Activated CD8-positive, alpha-beta T cell treated with anti-CD3 and anti-CD28 coated beads, Interleukin-2, amount 10 ng/mL, durations not matched to agents 7 days and 5 days (primary cell): ENCODE measurements at places on chromosomes 3 and 15. TPM values are rescaled to one million over a fixed set of nuclear protein-coding genes. Genes with fewer than 3 reads are reported as not detected.

- H3K27me3 ChIP-seq: no peaks in the 10 kb centered on the region
- no peak overlapping the region for H3K4me3 ChIP-seq
- no peak overlapping the region for H3K27ac ChIP-seq
- H3K4me1 ChIP-seq: no peaks in the 10 kb centered on the region
Observed at GRCh38 chr3:16070707-16071106, 103.8 kb upstream of the GALNT15 start.

RTP3 gene
- total RNA-seq: not detected

SPTSSB gene
- total RNA-seq: not detected

DNA sequence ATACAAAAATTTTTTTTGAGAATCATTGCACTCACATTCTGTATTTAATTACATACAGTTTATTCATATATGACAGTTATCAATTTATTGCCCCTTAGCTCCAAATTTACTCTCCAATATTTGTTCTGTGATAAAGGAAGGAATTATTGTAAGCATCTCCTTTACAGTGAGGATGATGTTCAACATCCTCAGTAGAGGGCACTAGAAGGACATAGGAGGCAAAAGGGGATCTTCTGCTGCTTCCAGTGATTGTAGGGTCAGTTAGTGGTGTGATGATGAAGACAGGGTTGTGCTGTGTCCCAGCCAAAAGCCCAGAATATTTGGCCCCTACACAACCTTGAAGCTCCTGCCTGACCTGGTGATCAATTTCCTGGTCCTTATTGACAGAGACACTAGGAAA lies 89.9 kb upstream of the DCBLD2 start:
- no peak overlapping the region for H3K27ac ChIP-seq
- H3K4me3 ChIP-seq: no peak overlapping the region
- no peaks in the 10 kb centered on the region for H3K4me1 ChIP-seq
- DNase-seq: no peak
- peaks cover 4% of the 10 kb centered on the region for H3K27me3 ChIP-seq
- H3K36me3 ChIP-seq: no peaks in the 10 kb centered on the region

GRCh38 chr3:26422415-26422814 lies 200.2 kb upstream of the LRRC3B start:
- H3K27me3 ChIP-seq: no peaks in the 10 kb centered on the region
- no peaks in the 10 kb centered on the region for H3K4me1 ChIP-seq
- no peaks in the 10 kb centered on the region for H3K36me3 ChIP-seq
- no peak overlapping the region for H3K4me3 ChIP-seq
- DNase-seq: no peak

GRCh38 chr3:5264896-5265770 lies 77.6 kb downstream of the EDEM1 start:
- no peak overlapping the region for H3K4me3 ChIP-seq
- no peak overlapping the region for H3K27ac ChIP-seq
- H3K27me3 ChIP-seq: no peaks in the 10 kb centered on the region

SLC28A1 gene
- not detected for total RNA-seq

DNA sequence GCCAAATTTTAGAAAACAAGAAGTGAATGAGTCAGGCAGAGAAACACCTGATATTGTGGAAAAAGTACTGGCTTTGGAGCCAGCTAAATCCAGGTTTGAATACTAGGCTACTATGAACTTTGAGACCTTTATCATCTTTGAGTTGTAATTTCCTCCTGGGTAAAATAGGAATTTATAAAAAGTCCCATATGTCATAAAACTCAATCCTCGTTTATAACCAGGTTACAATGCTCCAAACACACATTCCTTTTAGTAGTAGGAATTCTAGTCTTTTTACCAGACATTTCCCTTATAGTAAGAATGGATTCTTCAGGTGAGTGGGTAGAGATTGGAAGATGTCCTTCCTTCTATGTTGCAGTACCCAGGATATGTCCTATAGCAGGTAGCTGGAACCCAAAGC lies 16.7 kb upstream of the DPH6 start:
- no peak for DNase-seq
- H3K36me3 ChIP-seq: no peaks in the 10 kb centered on the region
- H3K4me3 ChIP-seq: no peak overlapping the region

GRCh38 chr3:25973122-25973521 lies 183.2 kb downstream of the OXSM start:
- H3K36me3 ChIP-seq: no peaks in the 10 kb centered on the region
- no peaks in the 10 kb centered on the region for H3K4me1 ChIP-seq

DNA sequence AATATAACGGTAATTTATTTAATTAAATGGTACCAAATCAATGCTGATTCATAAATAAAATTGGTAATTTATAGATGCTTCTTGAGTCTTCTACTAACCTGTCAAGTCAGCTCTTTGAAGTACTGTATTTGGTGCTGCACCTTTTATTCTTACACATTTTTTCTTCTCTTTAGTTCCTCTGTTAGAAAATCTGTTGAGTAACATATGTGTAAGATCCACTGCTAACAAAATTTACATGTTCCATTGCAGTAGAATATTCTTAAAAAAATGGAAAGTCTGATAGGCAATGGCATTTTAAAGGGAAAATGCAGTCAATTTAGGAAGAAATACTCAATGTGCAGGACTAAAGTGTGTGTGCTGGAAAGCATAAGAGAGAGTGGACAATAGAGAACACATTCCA lies 936.6 kb downstream of the ZPLD1 start:
- no peak overlapping the region for H3K27ac ChIP-seq
- DNase-seq: no peak
- H3K36me3 ChIP-seq: no peaks in the 10 kb centered on the region
- no peak overlapping the region for H3K4me3 ChIP-seq

PDE12 gene
- total RNA-seq: 31.2 TPM

DNA sequence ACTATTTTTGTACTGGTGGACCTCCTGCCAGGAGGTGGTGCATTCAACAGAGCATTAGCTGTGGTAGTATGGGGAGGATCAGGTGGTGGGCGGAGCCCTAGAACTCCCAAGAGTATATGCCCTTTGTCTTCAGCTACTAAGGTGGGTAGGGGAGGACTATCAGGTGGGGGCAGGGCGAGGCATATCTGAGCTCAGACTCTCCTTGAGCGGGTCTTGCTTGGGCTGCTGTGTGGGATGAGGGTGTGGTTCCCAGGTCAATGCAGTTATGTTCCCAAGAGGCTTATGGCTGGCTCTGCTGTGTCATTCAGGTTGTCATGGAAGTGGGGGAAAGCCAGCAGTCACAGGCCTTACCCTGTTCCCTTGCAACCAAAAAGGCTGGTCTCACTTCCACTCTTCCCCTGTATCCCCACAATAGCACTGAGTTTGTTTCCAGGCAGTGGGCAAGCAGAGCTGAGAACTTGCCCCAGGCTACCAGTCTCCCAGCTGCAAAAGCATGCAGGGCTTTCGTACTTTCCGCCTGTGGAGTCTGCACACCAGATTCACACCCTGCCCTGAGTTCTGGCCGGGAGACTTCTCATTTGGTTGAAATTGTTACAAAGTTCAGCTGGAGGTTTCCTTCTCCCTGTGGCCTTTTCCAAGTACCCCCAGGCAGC lies 93.7 kb upstream of the DPPA4 start:
- no peak for DNase-seq
- H3K4me1 ChIP-seq: no peaks in the 10 kb centered on the region
- no peak overlapping the region for H3K27ac ChIP-seq
- H3K27me3 ChIP-seq: no peaks in the 10 kb centered on the region
- no peak overlapping the region for H3K4me3 ChIP-seq

- no peak for DNase-seq
- no peaks in the 10 kb centered on the region for H3K27me3 ChIP-seq
- H3K36me3 ChIP-seq: peaks cover 37% of the 10 kb centered on the region
- no peak overlapping the region for H3K4me3 ChIP-seq
- H3K27ac ChIP-seq: no peak overlapping the region
Observed at GRCh38 chr15:89195836-89196235, 25.5 kb downstream of the RLBP1 start.

MYO5A gene
- total RNA-seq: 37.4 TPM

GRCh38 chr3:107973152-107973551 lies 117.7 kb downstream of the CD47 start:
- peaks cover 6% of the 10 kb centered on the region for H3K36me3 ChIP-seq
- H3K27me3 ChIP-seq: no peaks in the 10 kb centered on the region
- H3K27ac ChIP-seq: no peak overlapping the region
- peaks cover 30% of the 10 kb centered on the region for H3K4me1 ChIP-seq
- no peak for DNase-seq
- H3K4me3 ChIP-seq: no peak overlapping the region

DNA sequence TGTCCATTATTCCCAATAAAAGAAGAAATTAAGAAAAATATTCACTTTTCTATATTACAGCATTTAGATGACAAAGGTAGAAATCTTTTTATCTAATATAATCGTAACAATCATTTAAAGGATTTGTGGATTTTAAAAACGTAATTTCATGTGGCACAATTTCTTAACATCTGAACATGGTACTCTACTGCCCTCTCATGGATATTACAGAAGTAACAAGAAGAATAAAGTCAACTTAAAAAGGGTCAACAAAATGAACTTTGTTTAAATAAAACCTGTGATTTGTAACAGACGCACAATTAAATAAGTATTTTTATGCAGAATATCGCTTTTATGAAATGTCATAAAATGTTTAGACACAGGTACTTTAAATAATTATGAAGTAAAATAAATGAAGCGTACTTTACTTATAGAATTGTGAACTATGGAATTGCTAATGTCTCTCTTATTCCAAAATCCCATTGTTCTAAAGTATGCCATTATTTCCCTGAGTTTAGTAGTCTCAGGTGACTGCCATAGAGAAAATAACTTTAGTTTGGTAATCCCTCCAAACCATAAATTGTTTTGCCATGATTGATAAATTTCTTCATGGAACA lies 366.8 kb upstream of the ZNF385D start:
- no peak overlapping the region for H3K27ac ChIP-seq
- no peak for DNase-seq
- no peaks in the 10 kb centered on the region for H3K36me3 ChIP-seq

DNA sequence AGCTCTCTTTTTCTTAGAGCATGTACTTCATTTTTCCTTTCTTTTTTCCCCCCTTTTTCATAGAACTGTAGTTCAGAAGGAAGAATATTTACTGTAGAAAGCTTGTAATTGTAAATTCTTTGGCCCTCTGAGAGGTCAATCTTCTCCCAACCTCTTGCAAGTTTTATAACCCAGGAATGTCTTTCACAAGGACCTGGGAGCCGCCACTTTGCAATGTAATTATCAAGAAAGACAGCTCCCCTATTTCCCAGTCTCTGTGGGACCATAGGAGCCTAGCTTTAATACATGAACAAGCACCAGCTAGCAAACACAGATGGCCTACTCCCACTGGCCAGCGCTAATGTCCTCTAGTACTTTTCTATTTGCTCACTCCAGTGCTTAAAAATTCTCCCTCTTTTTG lies 51.4 kb downstream of the NFKBIZ start:
- no peaks in the 10 kb centered on the region for H3K27me3 ChIP-seq
- DNase-seq: no peak
- no peak overlapping the region for H3K4me3 ChIP-seq
- H3K4me1 ChIP-seq: peaks cover 9% of the 10 kb centered on the region
- H3K36me3 ChIP-seq: no peaks in the 10 kb centered on the region
- H3K27ac ChIP-seq: no peak overlapping the region

GRCh38 chr3:190210608-190211007 lies 89.9 kb upstream of the P3H2 start:
- H3K27me3 ChIP-seq: peaks cover 2% of the 10 kb centered on the region
- no peak overlapping the region for H3K27ac ChIP-seq
- DNase-seq: no peak
- H3K4me1 ChIP-seq: no peaks in the 10 kb centered on the region
- no peaks in the 10 kb centered on the region for H3K36me3 ChIP-seq
- H3K4me3 ChIP-seq: no peak overlapping the region

- no peaks in the 10 kb centered on the region for H3K27me3 ChIP-seq
- H3K27ac ChIP-seq: no peak overlapping the region
- H3K36me3 ChIP-seq: peaks cover 4% of the 10 kb centered on the region
- H3K4me3 ChIP-seq: no peak overlapping the region
- H3K4me1 ChIP-seq: peaks cover 13% of the 10 kb centered on the region
Observed at GRCh38 chr3:60025096-60026050, 975.5 kb upstream of the CFAP20DC start.

- H3K4me1 ChIP-seq: peaks cover 2% of the 10 kb centered on the region
- H3K36me3 ChIP-seq: peaks cover 4% of the 10 kb centered on the region
- H3K27me3 ChIP-seq: no peaks in the 10 kb centered on the region
- DNase-seq: peak; percentile 44
- H3K4me3 ChIP-seq: no peak overlapping the region
Observed at GRCh38 chr3:134197681-134198261, 52.9 kb downstream of the RYK start.

CCDC39 gene
- total RNA-seq: not detected

DNA sequence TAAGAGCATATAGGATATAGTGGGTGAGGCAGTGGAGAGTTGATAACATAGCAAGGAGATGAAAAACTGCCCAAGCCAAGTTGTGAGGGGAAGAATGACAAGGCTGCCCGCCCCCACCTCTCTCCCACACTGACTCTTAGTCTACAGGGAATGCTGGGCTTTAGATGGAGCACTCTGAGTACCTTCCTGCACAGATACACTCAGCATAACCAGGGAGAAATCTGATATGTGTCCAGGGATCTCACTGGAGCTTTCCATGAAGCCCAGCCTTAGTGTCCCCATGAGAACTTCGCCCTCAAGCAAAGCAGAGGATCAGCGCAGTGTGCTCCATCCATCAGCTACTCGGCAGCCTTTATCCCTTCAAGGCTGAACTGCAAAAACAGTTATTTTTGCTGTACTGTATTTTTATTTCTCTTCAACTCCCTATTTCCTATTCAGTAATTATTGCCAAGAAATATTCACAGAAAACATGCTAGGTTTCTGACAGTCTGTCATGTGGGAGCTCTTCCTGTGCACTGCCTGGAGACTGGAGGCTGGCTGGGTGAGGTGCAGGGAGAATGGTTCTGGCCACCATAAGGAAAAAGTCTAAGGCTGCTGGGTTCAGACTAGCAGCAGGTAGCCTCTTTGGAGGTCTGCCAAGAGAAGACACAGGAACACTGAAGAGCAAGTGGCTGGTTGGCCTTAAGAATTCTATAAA lies 475.2 kb upstream of the PPP2R3A start:
- H3K4me3 ChIP-seq: no peak overlapping the region
- no peak overlapping the region for H3K27ac ChIP-seq
- no peaks in the 10 kb centered on the region for H3K4me1 ChIP-seq

DNA sequence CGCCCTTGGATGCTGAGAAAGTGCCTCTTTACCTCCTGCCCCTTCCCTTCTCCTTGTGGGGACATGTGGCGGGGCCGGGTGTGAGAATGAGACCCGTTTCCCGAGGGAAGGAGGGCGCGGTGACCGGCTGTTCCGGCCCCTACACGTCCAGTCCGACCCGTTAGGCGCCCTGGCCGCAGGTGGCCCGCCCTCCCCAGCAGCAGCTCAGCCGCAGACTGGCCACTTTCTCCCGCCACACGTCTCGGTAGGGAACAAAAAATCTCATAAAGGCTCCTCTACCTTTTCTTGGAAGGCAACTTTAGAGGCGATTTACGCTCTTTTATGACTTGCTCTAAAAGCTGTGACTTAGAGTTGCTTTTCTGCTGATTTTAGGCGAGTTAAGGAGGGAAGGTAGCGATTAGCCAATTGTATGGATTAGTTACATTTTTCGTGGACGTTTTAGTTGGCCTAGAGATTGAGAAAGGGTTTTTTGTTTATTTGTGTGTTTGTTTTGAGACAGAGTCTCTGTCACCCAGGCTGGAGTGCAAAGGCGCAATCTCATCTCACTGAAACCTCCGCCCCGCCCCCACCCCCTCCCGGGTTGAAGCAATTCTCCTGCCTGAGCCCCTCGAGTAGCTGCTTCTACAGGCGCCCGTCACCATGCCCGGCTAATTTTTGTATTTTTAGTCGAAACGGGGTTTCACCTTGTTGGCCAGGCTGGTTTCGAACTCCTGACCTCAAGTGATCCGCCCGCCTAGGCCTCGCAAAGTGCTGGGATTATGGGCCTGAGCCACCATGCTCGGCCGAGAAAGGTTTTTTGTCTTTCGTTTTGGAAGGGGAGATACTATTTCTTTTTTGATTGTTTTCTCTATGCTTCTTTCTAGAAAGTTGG lies 8.3 kb upstream of the PGPEP1L start:
- H3K27ac ChIP-seq: no peak overlapping the region
- H3K4me3 ChIP-seq: peak overlapping the region; percentile 45
- no peaks in the 10 kb centered on the region for H3K36me3 ChIP-seq
- no peak for DNase-seq
- H3K27me3 ChIP-seq: peaks cover 33% of the 10 kb centered on the region
